ENCODE measurements at places on chromosomes 5 and 9. TPM values are rescaled to one million over a fixed set of nuclear protein-coding genes. Genes with fewer than 3 reads are reported as not detected.

DNA sequence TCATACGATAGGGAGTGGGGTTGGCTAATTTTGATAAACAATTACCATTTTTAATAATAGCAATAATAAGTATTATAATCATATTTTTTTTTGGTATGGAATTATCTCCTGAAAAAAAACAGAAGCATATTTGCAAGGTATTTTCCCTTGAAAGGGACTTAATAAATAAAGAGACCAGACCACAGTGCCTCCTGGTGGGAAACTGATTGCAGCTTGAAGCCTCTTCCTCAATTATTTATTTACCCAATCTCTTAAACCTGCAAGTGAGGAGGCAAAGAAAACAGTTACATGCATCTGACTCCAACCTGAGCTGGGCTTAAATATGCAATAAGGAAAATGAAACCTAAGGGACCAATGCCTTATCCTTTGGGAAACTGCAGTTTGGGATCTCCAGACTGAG lies 388.1 kb upstream of the ACO1 start:
- peak; percentile 30 for DNase-seq

DNA sequence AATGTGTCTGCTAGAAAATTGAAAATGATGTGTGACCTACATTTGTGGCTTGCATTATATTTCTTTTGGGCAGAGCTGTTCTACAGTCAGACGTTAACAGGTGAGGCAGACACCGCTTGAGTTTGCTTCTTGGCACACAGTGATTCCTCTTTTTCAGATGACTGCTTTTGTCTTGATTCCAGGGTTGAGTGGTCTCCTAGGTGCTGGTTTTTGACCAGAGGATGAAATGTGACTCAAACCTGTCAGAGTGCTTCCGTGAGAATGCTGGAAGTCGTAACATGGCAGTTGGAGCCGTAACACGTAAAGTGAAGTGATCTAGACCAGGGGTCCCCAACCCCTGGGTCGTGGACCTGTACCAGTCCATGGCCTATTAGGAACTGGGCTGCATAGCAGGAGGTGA lies 28.3 kb upstream of the NDFIP1 start:
- DNase-seq, result no peak

MED10 gene
- total RNA-seq, result 85.1 TPM

GRCh38 chr5:96968614-96969013 lies 32.7 kb downstream of the LNPEP start:
- DNase-seq, result no peak

HMGCR gene
- 59.9 TPM for total RNA-seq

DNA sequence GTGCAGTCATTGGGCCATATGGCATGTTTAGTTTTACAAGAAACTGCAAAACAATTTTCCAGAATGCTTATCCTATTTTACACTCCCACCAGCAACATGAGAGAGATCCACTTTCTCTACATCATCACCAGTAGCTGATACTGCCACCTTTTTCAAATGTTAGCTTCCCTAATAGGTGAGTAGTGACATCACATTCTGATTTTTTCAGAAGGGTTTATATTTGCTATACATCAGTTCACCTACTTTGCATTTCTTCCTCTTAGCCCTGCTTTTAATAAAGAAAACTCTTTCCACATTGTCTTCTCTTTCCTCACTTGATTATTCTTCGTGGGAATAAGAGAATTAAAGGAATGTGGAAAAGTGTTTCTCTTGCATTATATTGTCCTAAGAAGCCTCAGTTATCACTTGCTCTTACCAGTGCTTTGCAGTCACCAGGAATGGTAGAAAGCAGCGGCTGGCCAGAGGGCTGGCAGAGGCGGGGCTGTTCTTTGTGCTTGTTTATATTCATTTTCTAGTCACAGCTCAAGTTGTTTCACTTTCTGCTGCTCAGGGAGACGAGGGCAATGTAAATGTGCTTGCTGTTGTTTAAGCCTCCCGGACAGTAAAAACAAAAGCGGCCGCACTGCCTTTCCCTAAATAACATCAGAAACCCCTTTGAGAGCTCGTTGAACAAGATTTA lies 164.8 kb downstream of the HSD17B3 start:
- DNase-seq, result peak; percentile 26

GRCh38 chr9:87613265-87614111 lies 112.4 kb upstream of the CTSL start:
- no peak for DNase-seq

GRCh38 chr9:112258106-112258505 lies 75.3 kb downstream of the PTBP3 start:
- DNase-seq, result no peak

UBE2QL1 gene
- not detected for total RNA-seq

DNA sequence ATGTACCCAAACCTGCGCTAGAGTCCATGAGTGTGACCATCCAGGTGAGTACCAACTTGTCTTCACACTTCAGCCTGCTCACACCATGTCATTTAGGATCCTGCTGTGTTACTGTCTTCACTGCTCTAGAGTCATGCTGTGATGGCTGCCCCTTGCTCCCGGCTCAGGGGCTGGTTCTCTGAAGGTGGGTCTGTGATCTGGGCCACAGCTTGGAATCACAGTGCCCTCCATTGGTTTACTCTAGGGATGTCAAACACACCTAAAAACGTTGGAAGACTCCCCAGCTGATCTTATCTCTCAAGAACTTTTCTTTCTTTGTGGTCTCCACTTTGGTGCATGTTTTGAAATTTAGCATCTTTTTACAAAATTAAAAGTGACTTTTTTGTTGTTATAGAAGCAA lies 53.8 kb downstream of the NFX1 start:
- no peak for DNase-seq

DNA sequence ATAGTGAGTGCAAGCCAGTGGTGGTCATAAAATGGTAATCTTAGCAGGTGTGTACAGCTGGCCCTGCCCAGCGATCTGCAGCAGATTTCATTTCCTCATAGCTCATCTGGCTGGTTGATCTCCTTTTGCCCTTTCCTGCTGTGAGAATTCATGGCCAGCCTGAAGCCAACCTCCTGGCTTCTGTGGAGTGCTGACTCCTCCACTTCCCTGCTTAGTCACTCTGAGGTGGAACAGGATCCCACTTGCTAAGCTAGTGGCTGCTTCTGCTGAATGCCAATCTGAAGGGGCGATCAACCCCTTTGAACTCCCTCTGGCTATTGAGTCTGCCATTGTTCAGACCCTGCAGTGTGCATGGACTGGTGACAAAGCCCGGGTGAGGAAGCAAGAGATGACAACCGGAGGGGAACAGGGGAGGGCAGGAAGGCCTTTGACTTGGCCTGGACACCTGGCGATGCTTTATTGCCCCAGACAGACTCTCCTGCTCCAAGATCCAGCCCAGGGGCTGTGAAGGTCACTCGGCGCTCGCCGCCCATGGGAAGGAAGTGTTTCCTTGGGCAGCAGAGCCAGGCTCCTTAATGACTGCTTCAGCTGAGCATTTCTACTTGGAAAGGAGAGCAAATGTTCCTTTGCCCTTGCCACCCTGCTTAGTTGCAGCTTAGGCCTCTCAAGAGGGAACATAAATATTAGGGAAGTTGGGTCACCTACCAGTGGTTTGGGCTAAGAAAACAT lies 341.1 kb downstream of the ZSWIM6 start:
- DNase-seq, result peak; percentile 31

DNA sequence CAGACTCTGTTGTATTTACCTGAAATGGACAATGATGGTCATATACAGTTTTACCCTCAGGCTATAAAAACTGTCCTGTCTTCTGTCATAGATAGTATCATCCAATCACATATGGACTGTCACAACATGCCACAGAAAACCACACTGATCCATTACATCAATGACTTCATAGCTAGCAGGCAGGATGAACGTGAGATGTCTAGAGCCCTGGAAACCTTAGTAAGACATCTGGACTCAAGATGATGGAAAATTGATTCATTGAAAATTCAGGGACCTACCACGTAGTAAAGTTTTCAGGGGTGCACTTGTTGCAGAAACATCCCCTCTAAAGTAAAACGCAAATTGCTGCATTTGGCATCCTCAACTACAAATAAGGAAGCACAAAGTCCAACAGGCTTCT lies 284.4 kb upstream of the RGMB start:
- DNase-seq, result no peak

- peak; percentile 33 for DNase-seq
Observed at GRCh38 chr5:53472279-53472678, 8.2 kb upstream of the FST start.

- DNase-seq, result no peak
Observed at GRCh38 chr9:135070198-135070951, 17.1 kb upstream of the OLFM1 start.

GRCh38 chr5:14528926-14529325 lies 52.7 kb upstream of the OTULINL start:
- no peak for DNase-seq

- DNase-seq, result no peak
Observed at GRCh38 chr9:86822006-86822801, 125.1 kb downstream of the GAS1 start.

ZNF300 gene
- total RNA-seq, result 15.4 TPM

DNA sequence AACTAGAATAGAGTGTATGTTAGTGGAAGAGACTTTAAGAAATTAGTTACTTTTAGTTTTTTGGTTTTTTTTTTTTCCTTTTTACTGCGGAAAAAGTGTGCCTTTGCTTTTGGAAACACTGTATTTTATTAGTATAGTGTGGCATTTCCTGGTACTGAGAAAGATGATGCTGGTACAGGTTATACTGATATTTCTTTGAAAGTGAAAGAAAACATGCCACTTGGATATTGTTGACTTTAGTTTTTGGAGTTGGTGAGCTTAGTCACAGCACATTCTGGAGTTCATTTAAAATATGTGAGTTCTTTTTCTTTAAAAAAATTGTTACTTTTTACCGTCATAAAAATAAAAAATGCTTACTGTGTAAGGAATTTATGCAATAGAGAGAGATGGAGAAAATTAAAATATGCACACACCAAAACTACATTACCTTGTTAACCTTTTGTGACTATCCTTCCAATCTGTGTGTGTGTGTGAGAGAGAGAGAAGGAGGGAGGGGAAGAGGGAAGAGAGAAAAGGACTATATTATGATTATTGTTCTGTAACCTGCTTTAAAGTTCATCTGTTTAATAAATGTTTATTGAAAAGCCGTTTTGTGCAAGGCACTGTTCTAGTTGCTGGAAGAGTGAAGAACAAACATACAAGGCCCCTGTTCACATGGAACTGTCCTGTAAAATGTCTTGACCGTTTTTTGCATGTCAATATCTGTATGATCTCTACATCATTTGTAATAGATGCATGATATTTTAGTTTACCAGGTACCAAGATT lies 1.9 kb downstream of the UGCG start:
- no peak for DNase-seq

DNA sequence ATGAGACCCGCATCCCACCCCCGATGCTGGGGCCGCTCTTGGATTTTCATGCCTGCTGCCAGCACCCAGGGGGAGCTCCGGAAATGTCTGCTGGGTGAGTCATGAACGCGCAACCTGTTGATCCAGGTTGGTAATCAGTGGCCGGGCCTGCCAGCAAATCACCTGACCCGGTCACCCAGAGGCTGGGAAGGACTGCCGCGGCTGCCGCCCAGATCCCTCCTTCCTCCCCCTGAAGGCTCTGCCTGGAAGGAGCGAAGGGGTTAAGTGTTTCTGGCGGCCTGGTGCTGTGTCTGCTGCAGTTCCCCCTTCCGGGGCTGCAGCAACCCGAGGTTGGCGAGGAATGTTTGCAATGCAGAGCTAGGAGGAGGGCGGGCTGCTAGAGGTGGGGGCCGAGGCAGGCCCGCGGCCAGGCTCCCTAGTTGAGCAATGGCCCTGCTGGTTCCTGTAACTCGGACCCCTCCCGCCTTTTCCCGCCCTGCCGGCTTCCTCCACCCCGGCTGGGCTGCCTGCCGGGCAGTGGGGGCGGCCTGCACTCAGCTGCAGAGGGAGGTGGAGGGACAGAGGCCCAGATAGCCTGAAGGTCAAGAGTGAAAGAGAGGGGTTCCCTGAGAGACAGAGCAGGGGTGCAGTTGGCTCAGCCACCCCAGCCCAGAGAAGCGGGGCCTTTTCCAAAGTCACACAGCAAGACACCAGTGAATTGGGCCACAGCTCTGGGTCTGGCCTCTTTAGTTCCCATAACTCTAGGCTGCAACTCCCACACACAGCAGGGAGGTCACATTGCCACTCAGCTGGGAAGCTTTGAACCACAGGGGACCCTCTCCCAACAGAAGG lies 156.3 kb upstream of the IER5L start:
- DNase-seq, result peak; percentile 98

- no peak for DNase-seq
Observed at GRCh38 chr5:172508471-172509404, 54.4 kb upstream of the SH3PXD2B start.

- DNase-seq, result no peak
Observed at GRCh38 chr5:173645437-173645807, 29.0 kb upstream of the BOD1 start.

HTR4 gene
- not detected for total RNA-seq

- no peak for DNase-seq
Observed at GRCh38 chr5:167967494-167968177, 323.8 kb upstream of the WWC1 start.
